CD4-positive, alpha-beta T cell treated with Interleukin-1 beta for 1 hour (primary cell): ENCODE measurements at places on chromosomes 12 and 14.
A peak's percentile ranks its signal among the peaks of the same experiment; 100 is the strongest.

GRCh38 chr12:92030618-92031017 is 115.0 kb downstream of the BTG1 start:
- peak; percentile 67 for DNase-seq

DNA sequence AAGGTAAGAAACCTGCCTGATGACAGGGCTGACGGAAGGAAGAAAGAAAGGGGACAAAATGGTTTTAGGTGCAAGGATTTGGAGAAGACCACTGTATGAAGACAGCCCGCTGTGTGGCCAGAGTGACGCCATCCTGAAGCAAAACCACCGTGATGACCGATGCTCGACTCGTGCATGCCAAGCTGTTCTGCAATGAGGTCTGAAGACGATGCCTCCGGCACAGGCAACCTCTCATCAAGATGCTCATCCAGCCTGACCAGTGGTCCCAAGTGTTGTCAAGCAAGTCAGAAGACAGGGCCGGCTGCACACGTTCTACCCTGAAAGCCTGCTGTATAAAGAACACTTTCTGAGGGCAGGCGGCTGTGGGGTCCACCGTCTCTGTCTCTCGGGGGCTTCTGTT is 34.8 kb downstream of the STX2 start:
- DNase-seq, result no peak

GRCh38 chr14:63672417-63673180 is 30.9 kb upstream of the WDR89 start:
- no peak for DNase-seq

DNA sequence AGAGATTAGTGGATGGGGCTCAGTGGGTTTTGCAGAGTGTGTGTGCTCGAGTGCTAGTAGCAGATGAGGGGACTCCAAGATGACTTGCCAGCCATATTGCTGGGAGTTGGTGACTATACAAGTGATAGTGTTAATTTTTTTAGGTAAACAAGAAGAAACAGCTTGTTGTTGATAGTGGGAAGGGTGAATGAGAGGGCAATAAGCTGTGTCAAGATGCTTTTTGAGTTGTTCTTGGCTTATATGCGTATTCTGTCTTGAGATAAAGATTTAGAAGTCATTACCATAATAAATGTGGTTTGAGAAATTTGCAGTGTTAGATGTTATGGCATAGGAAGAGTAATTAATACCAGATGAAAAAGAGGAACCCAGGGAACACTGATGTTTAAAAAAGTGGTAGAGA is 75.3 kb downstream of the RCOR1 start:
- DNase-seq, result no peak

GRCh38 chr14:95044463-95045105 is 112.7 kb downstream of the DICER1 start:
- no peak for DNase-seq

- no peak for DNase-seq
Observed at GRCh38 chr12:114901316-114901715, 217.3 kb upstream of the TBX3 start.

DNA sequence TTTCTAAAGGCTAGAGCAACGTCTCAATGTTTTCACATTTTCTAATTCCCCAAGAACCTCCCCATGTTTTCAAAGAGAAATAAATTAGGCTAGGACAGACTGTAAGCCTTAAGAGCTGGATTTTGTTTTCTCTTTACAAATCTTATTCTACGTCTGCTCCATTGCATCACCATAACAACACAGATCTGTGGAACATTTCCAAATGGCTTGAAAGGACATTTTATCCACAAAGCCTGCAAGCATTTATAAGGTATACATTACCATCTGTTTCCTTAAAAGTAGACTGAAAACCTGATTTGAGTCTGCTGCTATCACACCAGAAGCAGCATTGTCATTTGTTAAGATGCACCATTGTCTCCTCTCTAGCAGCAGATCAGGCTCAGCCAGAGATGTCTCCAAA is 115.3 kb upstream of the PLEKHA5 start:
- no peak for DNase-seq

- DNase-seq, result no peak
Observed at GRCh38 chr12:63348556-63348955, 197.6 kb upstream of the AVPR1A start.

DNA sequence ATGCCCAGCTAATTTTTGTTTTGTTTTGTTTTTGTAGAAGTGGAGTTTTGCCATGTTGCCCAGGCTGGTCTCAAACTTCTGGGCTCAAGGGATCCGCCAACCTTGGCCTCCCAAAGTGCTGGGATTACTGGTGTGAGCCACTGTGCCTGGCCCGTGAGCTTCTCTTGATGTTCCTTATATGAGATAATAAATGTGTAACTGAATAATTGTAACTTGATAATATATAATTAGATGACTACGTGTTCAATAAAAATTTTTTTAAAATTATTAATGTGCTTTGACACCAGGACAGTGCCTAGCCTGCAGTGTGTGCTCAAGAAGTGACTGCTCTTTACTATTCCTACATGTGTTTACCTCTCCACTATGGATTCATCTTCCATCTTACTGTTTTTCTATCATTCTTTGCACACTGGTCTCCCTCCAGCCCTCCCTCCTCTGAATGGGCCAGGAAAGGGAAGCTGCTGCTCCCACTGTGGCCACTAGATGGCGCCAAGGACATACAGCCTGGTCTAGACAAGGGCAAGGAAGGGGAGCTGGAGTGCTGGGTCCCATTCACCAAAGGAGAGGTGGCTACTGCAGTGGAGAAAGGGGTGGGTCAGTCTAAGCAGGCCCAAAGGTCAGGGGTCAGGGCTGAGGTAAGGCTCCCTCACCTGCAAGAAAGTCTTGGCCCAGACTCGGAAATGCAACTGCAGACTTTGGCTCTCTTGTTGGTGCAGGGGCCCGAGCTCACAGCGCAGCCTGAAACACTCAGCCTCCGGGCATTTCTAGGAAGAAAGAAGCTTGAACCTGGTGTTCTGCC is 14.7 kb upstream of the ZNF385A start:
- peak; percentile 85 for DNase-seq

DNA sequence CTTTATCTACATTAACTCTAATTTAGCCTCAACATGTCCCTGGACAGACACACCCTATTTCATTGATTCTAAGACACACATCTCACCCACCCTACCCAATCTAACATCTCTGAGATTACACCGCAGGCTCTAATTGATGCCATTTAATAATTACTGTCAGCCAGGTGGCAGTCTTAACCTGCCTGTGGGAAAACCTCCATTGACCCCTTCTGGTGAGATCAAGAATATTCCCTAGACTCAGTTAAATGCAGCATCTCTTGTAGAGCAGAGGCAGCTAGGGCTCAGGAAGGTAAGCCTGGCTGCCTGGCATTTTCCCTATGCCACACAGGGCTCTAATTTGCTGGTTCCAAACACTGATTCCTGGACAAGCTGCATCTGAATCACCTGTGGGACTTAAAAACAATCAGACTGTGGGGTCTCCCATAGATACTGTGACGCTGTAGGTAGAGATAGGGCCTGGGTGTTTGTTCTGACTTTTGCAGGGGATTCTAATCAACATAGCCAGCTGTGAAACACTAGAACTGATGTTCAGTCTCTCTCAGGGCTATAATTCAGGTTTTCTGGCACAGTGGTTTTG is 14.3 kb downstream of the MCRS1 start:
- DNase-seq, result no peak

DNA sequence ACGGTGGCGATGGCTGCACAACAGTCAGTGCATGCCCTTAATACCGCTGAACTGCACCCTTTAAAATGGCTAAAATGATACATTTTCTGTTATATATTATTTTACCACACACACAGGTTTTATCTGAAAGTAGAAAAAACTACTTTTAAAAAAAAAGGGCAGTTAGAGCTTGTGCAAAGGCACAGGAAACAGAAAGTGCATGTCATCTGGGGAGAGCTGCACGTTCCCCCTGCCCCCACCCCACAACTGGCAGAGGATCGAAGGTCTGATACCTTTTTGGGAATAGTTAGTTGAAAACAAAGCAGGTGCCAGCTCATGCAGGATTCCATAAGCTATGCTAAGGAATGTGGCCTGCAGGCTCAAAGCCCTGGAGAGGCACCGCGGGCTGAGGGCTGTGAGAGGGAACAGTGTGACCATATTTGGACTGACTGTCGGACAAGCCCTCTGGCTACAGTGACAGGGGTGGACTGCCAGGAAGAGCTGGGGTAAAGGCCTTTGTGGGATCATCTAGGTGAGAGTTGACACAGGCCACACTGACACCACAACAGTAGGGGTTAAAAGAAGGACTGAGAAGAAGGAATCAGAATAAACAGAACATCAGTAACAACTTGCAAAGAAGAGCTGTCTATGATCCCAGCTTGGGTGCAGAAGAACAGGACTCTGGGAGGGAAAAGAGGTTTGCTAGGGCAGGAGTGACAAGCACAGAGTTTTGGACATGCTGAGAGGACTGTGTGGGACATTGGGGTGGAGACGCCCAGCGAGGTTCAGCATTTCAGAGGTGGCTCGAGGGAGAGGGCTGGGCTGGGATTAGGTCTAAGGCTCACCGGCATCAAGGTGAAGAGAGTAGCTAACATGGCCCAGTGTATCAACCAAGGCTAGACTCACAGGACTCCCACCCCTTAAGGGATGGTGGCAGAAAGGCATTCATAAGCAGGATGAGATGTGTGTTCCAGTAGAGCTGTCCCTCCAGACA is 54.6 kb downstream of the ACTN1 start:
- DNase-seq, result no peak

- DNase-seq, result no peak
Observed at GRCh38 chr14:99118946-99119345, 153.1 kb downstream of the BCL11B start.

- no peak for DNase-seq
Observed at GRCh38 chr12:24730489-24730896, 218.4 kb downstream of the BCAT1 start.

- no peak for DNase-seq
Observed at GRCh38 chr12:16796168-16796567, 190.2 kb upstream of the LMO3 start.

DNA sequence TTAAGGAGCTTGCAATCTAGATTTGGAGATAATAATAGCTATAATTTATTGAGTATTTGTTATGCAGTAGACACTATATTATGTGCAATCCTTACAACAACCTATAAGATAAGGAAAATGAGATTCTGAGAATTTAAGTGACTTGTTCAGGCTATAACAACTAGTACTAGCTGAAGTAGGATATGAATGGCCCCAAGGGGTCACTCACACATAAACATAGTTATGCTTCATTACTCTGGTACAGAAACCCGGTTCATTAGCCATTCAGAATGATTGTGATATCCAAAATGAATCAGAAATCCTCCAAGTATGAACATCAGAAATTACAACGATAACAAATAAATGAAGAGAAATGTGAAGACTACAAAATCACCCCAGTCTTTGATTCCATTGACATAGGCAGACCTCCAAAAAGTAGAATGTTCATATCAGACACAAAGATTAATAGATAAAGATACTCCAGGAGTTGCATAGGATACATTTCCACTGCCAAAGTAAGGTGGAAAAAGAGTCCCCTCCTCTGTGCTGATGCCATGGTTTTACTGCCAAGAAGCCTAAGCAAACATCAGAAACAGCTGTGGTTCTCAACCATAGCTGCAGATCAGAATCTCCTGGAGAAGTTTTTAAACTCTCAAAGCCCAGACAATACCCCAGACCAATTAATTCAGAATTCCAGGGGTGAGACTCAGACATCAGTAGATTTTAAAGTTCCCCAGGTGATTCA is 8.6 kb upstream of the NID2 start:
- no peak for DNase-seq

DNA sequence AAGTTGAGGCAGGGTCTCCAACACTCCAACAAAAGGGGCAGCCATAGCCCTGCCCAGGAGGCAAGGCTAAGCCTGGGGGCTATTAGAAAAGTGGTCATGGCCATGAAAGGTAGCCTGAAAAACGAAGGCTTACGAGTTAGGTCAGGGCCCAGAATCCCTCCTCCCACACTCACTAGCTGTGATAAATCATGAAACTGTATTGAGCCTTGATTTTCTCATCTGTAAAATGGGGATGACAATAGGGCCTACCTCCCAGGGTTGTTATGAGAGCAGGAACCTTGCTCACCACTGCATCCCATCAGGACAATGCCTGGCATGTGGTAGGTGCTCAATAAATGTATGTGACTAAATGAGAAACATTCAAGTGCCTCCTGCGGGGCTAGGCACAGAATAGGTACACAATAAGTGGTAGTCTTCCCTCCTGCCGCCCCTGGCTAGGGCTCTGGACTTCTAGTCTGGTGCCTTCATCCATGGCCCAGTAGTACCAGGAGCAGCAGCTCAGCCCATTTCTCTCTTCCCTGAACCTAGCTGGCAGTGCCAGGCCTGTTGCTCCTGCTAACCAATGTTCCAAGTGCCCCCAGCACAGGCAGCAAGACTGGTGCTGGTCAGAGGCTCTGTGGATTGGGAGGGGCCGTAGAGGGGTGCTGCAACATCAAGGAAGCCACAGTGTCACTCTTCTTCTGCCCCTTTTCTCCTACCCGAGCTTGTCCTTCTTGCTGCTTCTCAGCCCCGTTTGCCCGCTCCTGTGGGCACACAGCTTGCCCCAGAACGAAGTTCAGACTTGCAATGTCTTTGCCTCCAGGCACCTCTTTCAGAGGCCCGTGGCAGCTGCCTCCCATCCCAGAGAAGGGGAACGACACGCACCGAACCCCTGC is 7.8 kb downstream of the PGF start:
- no peak for DNase-seq

DNA sequence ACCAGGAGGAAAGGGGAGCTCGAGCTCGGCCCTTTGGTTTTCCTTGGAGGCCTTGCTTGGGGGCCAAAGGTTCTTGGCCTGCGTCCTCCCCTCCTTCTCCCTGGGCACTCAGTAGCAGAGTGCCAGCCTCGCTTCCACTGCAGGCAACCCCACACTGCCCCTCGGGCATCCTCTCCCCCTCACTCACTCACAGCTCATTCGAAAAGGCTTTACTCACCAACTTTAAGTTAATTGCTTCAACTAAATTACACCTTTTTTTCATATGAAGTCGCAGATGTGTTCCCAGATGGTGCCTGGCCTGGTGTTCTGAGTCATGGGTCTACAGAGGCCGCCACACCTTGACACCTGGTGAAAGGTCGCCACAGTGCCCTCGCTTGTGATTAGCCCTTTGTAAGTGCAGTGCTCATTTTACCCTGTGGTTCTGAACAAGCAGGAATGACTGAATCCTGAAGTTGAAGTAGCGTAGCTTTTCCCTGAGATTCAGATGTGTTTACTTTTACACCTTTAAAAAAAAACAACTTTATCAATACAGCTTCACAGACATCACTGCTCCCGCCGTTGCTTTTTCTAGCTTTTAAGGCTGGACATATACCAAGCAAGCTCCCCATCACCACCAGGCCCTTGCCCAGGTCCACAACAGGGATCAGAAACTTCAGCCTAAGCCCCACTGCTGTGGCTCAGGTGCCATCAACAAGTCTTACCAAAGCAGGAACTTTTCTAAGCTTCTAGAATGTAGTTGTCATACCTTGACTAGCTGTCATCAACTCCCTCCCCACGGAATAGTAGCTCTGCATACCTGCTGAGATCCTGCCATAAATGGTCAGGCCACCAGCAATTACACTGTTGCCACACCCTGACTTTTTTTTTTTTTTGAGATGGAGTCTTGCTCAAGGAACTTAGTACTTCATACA is 20.3 kb upstream of the ADIPOR2 start:
- DNase-seq, result no peak
